ENCODE measurements at places on chromosomes 13 and 19. TPM values are rescaled to one million over a fixed set of nuclear protein-coding genes. Genes with fewer than 3 reads are reported as not detected.

GRCh38 chr13:79723519-79724024 lies 242.6 kb downstream of the NDFIP2 start:
- no peak for DNase-seq

DNA sequence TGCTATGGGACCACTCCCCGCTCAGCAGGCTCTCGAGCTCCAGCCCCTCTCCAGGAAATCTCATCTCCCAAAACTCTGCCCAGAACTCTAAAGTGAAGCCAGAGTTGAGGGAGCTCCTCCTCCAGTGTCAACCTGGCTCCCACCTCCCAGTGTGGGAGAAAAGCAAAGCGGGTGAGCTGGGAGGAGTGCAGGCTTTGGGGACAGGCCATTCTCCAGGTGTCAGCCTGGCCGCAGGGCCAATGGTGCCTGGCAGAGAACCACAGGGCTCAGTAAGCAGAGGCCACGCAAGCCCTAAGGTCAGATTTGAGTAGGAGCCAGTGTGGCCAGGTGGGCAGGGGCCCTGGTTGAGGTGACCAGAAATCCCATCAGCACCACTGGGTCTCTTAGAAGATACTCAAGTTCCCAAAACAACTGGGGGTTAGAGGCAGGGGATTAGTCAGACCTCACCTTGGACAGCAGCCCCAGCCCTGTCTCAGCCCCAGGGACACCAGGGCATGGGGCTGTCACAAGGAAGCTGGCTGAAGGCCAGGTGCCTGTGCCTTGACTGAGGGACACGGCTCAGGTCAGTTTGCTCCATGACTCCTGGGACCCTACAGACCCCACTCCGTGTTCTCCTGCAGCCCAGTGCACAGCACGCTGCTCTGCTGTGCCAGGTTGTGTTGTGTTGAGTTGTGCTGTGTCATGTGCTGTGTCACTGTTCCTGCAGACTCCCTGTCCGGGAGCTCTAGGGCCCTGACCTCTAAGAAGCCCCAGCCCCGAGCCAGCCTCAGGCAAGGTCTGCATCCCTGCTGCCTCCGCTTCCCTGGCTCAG lies 2.8 kb upstream of the ZNF181 start:
- DNase-seq, result no peak

DNA sequence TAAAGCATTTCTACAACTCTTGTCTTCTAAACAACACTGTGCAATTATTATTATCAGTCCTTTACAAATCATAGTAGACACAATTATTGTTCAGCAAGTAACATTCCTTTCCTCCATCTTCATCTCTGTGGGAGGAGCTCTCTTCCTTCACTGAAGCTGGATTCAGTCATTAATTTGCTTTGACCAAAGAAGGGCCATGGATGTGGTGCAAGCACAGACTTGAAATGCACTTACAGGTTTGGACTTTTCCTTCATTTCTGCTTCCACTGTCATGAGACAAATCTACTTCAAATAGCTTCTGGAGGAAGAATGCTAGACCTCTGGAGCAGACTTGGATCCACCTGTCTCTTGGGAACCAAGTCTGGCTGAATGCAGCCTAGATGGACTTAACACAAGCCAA lies 336.6 kb upstream of the SLITRK6 start:
- DNase-seq, result no peak

Gene PHLDB3
- total RNA-seq, result 6.7 TPM

Gene ATP12A
- total RNA-seq, result 0.94 TPM

Gene ZNF530
- total RNA-seq, result 7.9 TPM

Gene SIGLEC5
- not detected for total RNA-seq

Gene RABAC1
- total RNA-seq, result 94.0 TPM

GRCh38 chr19:17564781-17565180 lies 9.3 kb downstream of the COLGALT1 start:
- DNase-seq, result no peak

- DNase-seq, result peak; percentile 83
Observed at GRCh38 chr19:17784201-17785008, 10.5 kb upstream of the B3GNT3 start.

- peak; percentile 80 for DNase-seq
Observed at GRCh38 chr13:48233046-48233888, at the start of gene ITM2B. Gene ITM2B (plus strand): TSS chr13:48233206. CDS start chr13:48233361, 155 bp downstream.

DNA sequence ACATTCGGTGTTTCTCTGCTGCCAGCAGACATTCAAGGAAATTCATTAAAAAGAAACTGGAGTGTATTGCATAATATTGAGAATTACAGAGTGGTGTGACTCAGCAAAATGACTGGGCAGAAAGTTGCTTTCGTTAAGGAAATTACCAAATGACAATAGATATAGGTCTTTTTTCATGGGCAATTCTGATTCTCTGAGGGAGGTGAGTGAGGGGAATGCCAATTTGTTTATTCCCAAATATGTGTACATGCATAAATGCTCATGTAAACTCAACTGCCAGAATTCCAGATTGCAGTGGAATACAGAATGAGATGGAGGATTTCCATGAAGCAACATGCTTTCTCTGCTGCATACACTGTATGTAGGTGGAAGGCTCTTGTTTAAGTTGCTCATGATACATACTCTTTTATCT lies 1730.1 kb downstream of the SLITRK5 start:
- no peak for DNase-seq

- no peak for DNase-seq
Observed at GRCh38 chr19:2333807-2334211, 5.3 kb downstream of the SPPL2B start.

Gene F2RL3
- total RNA-seq, result not detected

DNA sequence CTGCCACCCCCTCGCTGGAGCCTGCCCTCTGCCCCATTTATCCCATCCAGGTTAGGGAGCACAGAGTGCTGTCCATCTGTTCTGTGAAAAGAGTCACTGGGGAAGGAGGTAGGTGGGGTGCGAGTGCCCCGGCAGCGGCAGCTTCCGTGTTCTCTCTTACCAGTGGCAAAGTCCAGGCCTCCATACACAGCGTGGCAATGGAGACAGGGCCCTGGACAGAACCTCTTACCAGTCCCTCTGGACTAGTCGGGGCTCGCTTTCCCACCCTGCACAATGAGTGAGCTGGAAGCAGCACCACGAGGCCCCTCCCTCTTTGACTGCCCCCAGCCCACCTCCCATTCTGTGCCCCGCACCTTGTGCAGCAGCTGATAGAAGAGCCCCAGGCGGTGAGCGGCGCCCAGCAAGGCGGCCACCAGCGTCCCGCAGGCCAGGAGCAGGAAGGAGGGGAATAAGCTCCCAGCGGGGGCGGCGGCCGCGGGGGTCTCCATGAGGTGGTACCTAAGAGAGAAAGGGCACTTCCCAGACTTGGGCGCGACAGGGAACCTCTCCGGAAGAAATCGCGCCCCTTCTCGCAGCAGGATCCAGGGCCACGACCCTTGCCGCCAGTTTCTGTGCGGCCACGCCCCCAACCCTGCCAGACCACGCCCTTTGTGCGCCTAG lies 17.5 kb downstream of the SYDE1 start:
- no peak for DNase-seq

DNA sequence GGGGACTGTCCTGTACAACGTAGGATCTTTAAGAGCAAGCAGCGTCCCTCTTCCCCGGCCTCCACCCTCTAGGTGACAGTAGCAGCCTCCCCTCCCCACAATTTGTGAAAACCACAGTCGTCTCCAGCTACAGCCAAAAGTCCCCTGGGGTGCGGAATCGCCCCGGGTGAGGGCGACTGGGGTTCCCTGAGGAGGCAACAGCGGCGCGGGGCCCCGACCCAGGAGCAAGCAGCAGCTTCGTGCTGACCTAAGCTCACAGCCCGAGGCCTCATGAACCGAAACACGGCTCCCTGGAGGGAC lies 322 bp downstream of the ZNF558 start:
- DNase-seq, result no peak

Gene ANGPTL8
- total RNA-seq, result not detected

Data from H9 (cell line).